ENCODE measurements at places on chromosomes 2 and 18. TPM values are rescaled to one million over a fixed set of nuclear protein-coding genes. Genes with fewer than 3 reads are reported as not detected.

SERPINB4 gene
- total RNA-seq: not detected

PROKR1 gene
- total RNA-seq: not detected

LRRC30 gene
- total RNA-seq: not detected

TTN gene
- 0.05 TPM for total RNA-seq

Measured in HCT116 (cell line).